ENCODE measurements at places on chromosomes 5 and 9.

DNA sequence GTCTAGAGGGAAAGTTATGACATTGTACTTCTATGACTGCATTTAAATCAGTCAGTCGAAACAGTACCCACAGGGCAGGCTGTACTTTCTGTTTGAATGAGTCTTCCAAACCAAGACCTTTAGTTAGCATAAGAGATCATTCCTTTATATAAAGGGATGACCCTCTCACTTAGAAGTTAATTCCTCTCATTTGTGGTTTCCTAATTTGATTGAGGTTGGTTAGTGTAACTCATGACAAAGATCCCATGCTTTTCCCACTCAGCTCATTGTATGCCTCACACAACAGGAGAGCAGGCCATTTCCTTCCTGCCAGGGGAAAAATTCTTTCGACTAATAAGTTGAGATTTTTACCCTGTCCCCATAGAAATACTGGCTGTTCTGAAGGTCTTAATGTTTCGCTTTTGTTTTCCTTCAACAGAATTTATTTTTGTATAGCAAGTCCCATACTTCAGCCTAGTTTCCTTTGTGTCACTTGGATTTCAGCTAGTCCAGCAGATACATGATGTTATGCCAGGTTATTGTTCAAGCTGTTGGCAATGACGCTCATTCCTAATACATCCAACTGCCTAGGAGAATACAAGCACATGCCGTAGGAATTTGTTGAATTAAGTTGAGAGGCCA is 500.7 kb downstream of the SPATA31D1 start:
- DNase-seq: no peak

DNA sequence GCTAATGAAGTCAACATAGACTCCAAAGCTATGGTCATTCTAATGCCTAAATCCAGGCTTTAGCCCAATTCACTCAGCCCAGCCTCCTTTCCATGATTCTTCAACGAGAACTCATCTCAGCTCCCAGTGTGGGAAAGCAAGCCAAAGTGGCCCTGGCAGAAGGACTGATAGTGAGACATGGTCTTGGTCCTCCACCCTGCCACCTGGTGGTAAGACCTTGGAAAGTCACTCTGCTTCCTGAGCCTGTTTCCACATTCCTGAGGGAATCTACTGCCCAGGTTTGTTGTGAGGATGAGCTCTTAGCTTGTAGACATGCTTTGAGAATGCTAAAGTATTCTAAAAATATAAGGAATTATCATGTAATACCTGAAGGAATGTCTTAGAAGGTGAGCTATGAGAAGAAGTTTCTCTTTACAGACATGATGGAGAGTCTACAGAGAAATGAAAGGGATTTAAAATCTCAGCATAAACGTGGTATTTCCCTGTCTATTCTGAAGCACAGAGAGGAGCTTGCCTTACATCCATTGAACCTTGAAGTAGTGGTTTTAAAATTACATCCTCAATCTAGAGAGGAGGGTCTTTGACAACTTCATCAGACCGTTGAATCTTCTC is 173.5 kb downstream of the TRIM32 start:
- DNase-seq: peak; percentile 6

DNA sequence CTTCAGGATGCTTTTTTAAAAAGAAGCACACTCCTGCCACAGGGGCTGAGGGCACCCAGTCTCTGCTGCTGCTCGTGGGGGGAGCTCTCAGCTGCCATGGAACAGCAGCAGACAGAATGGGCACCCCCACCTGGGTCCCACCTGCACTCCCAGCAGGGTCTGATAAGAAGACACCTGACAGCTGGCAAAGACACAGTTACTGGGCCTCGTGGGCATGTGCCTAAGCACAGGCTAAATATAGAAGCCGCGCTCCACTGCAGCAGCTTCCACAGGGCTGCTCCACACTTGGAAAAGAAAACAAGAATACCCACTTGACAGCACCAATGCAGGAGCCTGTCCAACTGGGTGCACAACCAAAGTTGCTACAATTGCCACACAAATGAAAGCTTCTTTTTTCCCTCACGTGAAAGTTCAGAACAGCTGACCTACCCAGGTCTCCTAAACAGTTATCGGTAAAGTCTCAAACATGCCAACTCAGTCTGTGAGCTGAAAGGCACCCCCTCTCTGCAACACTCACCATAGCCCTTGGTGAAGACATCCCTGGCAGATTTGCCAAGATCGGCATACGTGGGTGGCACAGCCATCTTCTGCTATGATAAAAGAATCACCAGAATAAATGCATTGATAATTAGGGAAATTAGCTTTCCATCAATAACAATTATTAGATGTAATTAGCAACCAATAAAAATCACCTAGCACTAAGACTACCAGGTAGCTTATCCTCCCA is 12.2 kb downstream of the VDAC1 start:
- no peak for DNase-seq

DNA sequence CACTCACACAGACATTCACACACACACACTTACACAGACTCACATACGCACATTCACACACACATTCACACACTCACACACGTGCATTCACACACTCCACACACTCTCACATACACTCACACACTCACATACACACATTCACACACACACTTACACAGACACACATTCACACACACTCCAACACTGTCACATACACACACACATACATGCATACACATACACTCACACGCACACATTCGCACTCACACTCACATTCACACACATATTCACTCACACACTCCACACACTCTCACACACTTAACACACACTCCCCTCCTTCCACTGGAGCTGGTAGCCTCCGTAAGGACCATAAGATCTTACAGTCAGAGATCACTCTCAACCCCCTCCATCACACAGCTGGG is 26.2 kb downstream of the CAMK2A start:
- no peak for DNase-seq

- DNase-seq: no peak
Observed at GRCh38 chr5:2024986-2025721, 142.4 kb upstream of the IRX4 start.

- DNase-seq: no peak
Observed at GRCh38 chr5:135883441-135883840, 12.2 kb downstream of the IL9 start.

DNA sequence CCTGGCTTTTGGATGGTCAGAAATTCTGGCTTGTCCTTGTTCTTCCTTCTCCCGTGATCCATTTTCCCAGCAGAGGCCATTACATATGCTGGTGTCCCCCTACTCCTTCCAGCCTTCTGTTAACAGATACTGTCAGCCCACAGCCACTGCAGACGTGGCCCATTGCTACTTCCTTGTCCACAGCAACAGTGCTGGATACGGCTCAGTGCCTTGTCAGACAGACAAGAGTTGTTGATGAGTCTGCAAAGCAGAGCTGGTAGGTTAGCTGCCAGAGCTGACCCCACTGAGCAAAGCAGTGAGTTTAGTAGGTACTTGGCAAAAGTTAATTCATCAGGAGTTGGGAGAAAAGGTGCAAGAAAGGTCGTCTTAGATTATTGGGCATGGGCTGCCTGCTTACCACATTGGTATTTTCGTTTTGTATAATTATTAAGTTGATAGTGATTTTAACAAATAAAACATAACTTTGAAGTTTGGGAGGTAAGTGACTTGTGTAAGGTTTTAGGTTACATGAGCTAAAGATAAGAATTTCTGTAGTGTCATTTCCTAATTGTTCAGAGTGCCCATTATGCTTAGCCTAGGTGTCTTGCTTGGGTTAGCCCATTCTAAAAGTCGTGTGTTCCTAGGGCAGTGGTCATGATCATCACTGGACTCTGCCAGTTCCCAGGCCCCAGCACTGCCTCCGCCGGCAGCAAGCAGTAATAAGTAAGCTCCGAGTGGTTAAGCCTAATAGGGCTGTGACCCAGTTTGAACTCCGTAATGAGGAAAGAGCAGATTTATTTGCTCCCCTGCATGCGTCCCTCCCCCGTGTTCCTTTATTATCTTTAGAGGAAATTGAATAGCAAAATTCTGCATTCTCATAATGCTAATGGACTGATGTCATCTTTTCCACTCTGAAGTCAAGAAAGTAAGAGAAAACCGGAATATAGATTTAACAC is 292.0 kb downstream of the FANCC start:
- no peak for DNase-seq

DNA sequence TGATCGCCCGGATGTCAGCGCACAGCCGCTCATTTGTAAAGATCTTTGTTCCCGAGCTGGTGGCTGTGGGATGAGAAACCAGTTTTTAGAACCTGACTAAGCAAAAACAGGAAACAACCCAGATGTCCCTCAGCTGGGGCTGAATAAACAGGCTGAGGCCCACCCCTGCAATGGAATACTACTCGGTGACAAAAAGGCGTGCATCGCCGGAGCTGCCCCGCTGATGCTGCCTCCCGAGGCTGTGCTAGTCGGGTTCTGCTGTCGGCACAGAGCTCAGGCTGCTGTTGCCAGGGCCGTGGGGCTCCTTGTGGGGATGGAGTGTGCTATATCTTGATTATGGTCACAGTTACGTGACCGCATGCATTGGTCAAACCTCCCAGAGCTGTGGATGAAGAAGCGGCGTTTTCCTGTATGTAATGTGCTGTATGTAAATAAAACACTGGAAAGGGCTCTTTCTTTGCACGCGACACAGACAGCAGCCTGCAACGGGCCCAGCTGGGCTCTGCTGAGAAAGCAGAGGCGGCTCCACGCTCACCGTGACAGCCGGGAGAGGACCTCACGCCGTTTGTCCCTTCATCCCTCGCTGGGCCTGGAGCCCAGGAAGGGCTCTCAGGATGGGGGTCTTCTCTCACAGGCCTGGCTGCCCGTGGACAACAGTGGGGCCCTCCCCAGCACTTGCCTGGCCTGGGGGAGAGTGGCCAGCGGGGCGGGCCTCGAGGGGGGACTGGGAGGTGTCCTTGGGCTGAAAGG is 51.5 kb upstream of the RNU6ATAC start:
- no peak for DNase-seq

DNA sequence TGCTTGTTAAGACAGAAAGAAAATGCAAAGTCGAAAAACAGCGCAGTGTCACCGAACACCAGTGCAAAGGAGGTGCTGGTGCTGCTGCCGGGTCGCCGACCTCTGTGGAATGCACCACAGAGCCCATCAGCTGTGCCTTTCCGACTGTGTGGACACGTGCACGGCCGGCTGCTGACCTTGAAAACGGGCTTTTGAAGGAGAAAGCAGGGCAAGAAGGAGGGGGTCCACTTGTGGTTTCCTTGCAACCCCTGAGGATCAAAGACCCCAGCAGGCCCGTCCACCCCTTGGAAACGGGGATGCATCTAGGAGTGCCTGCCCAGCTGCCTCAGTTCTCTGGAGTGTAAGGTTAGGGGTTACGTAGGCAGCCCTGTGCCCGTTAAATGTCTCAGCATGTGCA is 6.2 kb upstream of the OLFM1 start:
- no peak for DNase-seq

- no peak for DNase-seq
Observed at GRCh38 chr5:151581347-151581746, 9.8 kb downstream of the FAT2 start.

DNA sequence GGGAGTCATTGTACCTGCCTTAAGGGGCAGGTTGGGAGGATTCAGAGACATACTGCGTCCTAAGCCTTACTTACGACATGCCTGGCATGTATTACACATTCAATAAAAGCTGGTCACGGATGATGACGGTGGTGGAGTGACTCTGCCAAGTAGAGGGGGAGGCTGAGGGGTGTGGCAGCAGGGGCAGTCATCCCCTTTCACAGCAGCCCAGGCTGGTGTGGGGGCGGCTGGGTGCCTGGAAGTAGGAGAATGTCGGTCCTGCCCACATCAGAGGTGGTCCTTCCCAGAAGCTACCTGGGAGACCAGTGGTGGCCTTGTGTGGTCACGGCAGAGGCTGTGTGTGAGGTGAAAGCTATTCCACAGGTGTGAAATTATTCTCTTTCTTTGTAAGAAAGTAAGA is 8.9 kb downstream of the ZBTB34 start:
- no peak for DNase-seq

GRCh38 chr5:135032999-135033861 is 798 bp downstream of the PITX1 start:
- no peak for DNase-seq

DNA sequence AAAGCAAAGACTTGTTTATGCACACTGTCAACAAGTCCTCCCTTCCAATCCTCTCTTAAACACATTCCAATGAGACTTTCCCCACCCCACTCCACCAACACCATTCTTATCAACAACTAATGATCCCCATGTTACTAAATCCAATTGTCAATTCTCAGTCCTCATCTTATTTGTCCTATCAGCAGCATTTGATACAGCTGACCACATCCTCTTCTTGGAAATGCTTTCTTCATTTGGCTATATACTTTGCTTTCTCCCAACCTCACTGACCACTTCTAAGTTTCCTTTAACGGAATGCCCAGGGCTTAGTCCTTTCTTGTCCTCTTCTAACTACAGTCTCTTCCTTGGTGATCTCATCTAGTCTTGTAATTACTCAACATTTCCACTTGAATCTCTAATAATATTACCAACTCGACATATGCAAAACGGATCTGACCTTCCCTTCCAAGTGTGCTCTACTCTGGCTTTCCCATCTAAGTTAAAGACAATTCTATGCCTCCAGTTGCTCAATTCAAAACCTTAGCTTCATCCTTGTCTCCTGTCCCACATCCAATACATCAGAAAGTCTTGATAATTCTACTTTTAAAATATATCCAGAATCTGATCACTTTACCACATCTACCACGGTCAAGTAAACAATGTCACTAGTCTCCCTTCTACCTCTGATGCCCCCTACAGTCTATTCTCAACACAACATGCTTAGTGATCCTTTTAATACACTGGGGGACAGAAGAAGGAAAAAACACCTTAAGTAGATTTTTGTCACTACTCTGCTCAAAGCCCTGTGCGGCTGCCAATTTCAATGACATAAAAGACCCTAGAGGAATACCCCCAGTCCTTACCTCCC is 25.5 kb downstream of the AGTPBP1 start:
- peak; percentile 26 for DNase-seq

DNA sequence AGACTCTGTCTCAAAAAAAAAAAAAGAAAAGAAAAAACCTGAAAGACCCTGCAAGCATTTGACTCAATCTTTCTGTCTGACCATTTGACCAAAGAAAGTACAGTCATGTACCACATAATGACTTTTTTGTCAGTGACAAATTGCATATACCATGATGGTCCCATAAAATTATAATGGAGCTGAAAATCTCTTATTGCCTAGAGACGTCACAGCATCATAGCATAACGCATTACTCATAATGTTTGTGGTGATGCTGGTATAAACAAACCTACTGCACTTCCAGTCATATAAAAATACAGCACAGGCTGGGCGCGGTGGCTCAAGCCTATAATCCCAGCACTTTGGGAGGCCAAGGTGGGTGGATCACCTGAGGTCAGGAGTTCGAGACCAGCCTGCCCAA is 10.5 kb downstream of the ECM2 start:
- no peak for DNase-seq

Measured in CD4-positive, alpha-beta T cell treated with Interleukin-17A for 1 hour (primary cell).